Daoy (cell line): ENCODE measurements at places on chromosomes 16 and 17. TPM values are rescaled to one million over a fixed set of nuclear protein-coding genes. Genes with fewer than 3 reads are reported as not detected.

GRCh38 chr17:38674014-38674748, 576 bp downstream of the EPOP start:
- DNase-seq = peak; percentile 33

- peak; percentile 52 for DNase-seq
Observed at GRCh38 chr17:29292071-29292991, 1.6 kb downstream of the NUFIP2 start.

GRCh38 chr17:78269955-78270381, 38.5 kb downstream of the TMEM235 start:
- no peak for DNase-seq

GRCh38 chr17:64128787-64129514, 993 bp downstream of the ERN1 start:
- peak; percentile 44 for DNase-seq

DNA sequence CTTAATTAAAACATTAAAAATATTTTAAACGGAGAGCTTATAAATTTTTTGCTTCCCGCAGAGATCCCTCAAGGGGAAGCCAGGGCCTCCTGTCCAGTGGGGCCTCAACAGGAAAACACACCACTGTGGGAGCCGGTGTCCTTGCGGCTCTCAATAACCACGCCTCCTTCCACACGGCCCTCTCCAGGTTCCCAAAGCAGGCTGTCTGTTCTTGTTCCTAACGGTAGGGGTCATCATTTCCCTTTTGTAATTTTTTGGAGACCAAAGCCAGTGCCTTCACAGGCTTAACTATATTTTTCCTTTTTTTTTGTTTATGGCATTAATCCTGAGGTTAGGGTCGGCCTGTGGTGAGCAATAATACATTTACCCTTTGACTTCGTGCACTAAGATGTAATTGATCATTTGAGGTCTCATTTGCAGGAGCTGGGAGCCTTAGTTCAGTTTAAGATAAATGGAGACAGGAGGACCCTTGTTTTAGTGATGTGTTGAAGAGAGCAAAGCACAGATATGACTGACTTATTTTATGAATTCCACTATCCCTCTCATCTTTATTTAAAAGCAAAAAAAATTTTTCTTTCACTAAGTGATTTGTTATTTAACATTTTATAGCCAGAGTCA, 77.5 kb upstream of the N4BP1 start:
- DNase-seq = peak; percentile 34

GRCh38 chr17:48814504-48814903, 2.5 kb downstream of the TTLL6 start:
- peak; percentile 55 for DNase-seq

GRCh38 chr17:77036841-77037381, 103.9 kb upstream of the SEC14L1 start:
- no peak for DNase-seq

- DNase-seq = peak; percentile 49
Observed at GRCh38 chr16:84832488-84833143, 12.8 kb downstream of the CRISPLD2 start.

GRCh38 chr16:58020628-58021521, 4.7 kb upstream of the MMP15 start:
- no peak for DNase-seq

- DNase-seq = no peak
Observed at GRCh38 chr17:3035256-3035967, 28.0 kb downstream of the OR1D5 start.

GRCh38 chr16:66604376-66605176, at the start of gene CMTM3:
Gene CMTM3 (plus strand): TSS chr16:66604704. CDS start chr16:66604806, 102 bp downstream.
- DNase-seq = peak; percentile 65

GRCh38 chr16:19875900-19876299, 8.7 kb downstream of the GPRC5B start:
- no peak for DNase-seq

DNA sequence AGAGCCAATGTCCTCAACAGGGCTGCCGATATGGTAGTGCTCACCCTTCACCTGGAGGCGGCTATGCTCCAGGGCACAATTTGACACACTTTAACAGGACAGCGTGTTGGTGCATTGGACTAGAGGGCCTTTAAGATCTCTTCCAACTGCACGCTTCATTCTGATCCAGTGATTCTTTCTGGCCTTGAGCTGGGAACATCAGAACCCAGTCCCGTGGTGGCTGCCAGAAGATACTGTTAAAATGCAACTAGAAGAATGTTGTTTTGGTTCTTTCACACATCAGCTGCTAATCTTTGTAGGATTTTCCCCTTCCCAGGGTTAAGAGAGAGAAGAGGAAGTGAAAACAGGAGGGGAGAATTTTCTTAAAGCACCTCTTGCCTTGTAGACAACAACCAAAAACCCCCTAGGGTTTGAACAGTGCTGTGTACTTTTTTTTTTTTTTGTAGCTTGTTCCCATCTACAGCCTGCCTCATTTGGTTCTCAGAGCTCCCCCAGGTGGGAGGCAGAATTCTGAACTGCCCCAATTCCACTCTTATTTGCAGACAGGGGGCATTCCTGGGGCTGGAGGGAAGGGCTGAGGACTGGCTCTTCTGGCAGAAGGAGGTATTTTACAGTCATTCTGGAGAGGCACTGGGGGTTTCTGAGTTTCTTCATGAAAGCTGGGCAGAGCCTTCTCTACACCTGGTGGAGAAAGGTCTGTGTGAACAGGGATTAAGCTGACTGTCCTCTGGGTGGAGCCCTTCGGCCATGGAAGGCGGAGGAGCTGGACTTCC, 32.4 kb downstream of the SMARCE1 start:
- DNase-seq = peak; percentile 68

DNA sequence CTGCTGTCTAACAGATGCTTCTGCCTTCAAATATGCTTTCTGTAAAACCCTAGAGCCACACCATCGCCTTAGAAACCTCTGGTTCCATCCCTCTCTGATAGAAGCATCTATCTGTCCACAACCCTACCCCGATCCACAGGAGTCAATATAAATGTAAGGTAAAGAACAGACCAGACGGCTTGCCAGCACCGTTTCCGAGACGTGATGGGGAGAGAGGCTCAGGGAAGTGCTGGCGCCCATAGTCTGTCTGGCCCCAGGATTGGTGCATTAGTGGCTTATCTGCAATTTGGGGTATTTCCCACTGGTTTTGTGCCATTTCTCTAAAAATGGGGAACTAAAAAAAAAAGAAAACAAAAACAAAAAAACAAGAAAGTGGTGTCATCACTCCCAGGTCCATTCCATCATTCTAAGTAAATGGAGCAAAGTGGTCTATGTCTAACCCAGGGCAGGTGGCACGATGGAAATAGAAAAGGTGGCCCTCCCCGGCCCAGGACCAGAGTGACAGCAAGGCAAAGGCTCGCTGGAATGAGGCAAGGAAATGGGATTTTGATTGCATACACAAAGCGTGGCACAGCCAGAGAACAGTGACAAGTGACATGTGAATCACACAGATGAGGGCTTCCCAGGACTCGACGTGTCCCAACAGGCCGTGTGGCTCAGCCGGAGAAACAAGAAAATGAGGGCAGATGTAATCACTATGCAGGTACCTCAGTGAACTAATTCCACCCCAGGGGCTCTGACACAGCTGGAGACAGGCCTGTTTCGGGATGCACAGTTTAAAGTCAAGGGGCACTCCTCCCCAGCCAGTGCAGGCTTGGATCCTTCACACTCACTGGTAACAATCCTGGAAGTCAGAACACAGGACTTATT, 125.6 kb downstream of the GAS7 start:
- DNase-seq = no peak

GRCh38 chr16:2270588-2271470, 2.9 kb upstream of the RNPS1 start:
- no peak for DNase-seq

- DNase-seq = no peak
Observed at GRCh38 chr16:88058136-88058535, 106.9 kb downstream of the BANP start.

DNA sequence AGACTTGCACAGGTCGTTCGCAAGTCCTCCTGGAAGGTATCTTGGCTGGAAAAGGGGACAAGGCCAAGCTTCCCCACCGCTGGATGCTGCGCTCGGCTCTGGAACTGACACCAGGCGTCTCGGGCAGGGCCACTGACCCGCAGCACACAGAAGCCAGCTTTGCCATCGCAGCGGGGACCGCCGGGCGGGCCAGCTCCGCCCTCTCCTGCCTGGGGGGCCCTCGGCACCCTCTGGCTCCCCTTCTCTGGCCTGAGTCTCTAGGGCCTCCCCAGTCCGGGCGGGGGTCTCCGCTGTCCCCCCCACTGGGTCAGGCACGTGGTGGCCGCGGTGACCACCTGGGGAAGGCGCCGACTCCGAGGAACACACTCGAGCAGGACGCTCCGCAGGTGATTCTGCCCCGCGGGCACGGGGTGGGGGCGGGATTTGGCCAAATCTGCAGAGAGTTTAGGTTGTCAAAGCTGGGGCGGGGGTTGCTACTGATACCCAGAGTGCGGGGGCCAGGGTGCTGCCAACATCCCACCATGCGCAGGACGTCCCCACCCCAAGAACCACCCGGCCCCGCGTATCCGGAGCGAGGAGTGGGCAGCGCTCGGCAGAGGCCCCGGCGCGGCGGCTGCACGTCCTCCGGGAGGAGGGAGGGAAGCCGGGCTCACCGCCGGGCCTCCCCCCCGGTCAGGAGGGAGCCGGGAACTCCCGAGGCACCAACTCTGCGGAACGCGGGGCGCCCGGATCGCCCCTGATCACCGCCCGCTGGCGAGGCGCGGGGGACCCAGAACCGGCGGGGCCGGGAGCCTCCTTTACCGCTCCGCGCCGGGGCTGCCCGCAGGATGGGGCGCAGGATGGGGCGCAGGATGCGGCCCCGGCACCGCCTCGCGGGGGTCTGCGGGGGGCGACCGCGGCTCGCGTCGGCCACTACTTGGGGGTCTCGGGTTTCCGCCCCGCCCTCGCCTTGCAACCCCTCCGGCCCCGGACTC, 744 bp upstream of the METRNL start:
- DNase-seq = no peak

DNA sequence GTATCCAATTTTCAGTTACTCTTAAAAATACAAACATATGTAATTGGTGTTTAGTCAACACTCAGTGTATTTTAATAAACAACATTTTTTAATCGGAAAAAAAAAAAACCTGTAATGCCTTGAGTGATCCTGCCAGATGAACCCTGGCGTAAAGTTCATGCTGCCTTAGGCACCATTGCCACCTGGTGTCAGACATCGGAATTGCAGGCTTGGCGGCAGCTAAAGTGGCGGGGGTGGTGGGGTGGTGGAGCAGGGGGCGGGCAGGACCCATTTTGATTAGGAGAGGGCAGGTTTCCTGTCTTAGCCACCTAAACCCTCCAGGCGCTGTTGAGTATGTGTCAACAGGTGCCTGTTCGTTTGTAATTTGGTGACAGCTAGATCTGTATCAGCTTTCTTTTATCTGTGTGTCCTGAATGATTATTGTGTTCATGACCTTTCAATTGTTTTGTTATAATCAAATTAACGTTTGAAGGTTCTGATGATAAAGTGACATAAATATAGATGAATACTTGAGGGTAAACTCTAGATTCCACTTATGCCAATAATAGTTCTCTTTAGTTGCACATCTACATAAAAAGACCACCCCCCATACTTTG, 588.7 kb downstream of the CDH13 start:
- DNase-seq = peak; percentile 32

GRCh38 chr16:68400924-68401460, 47.3 kb downstream of the SMPD3 start:
- no peak for DNase-seq

DNA sequence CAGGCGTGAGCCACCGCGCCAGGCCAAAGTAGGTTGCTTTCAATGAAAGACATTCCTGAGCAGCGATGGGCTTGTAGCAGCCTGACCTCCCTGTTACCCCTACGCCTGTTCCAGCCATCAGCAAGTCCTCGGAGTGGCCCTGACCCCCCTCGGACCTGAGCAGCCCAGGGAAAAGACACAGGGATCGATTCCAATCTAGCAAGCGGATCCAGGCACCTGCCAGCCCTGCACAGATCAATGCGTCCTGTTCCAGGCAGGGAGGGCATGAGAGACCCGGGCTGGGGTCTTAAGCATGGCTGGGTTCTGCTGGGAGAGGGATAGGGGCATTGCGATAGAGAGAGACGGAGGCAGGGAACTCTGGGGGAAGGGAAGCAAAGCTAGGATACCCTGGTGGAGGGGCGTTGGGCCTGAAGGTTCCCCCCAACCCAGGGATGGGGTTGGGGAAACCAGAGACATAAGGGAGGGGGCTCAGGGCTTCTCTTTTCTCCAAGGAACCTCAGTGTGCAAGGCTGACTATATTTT, 21.9 kb downstream of the SRCIN1 start:
- DNase-seq = no peak

GRCh38 chr16:1602285-1602684, 9.6 kb downstream of the IFT140 start:
- DNase-seq = no peak

DNA sequence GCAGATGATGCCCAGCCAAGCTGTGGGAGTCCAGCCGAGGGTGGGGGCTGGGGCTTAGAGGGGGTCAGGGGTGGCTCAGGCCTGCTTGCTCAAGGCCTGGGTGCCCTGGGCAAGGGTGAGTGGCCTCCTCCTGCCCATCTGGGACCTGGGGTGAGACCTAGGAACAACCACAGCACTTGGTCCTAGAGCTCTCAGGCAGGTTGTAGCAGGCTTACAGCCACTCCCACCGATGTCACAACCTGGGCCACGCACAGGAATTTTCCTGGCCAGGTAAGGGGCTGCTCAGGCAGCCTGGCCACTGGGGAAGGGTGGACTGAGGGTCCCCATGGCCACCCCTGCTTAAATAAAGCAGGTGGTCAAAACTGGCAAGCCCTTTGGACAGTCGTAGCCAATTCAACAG, 6.3 kb upstream of the SREBF1 start:
- no peak for DNase-seq

DNA sequence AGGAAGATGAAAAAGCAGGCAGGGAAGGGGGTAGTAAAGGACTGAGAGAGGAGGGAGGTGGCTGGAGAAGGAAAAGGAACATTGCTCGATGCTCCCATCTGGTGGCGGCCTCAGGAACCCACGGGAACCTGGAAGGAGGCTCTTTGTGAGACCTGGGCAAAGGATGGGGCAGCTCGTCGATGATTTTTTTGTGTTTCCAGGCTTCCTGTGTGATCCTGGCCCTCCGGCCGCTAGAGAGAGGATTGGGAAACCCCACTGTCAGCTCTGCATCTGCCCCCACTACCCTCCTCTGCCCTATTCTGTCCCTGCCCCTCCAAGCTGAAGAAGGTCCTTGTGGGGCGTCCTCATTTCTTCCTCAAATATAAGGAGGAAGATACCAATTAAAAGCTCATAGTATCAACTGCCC, 6.6 kb downstream of the WFIKKN2 start:
- peak; percentile 64 for DNase-seq

- no peak for DNase-seq
Observed at GRCh38 chr17:4375039-4375748, 8.7 kb upstream of the UBE2G1 start.

DNA sequence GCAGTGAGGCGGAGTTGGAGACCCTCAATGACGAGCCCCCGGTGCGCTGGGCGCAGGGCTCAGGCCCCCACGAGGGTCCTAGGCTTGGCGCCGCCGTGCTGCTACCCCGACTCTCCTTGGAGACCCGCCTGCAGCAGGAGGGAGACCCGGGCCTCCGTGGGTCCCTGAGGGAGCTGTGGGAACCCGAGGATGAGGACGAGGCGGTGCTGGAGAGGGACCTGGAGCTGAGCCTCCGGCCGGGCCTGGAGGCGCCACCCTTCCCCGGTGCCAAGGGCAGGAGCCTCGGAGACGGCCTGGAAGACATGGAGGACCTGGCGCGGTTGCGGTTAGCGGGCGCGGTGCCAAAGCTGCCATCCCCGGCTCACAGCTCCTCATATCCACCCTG, 2.3 kb downstream of the MYO15B start:
- DNase-seq = peak; percentile 36

DNAAF8 gene
- total RNA-seq = 0.74 and 1.6 TPM in 2 replicates

GAS2L2 gene
- not detected in 2 replicates for total RNA-seq

PDE6G gene
- 2.5 TPM in 1 of 2 replicates, not detected in the other for total RNA-seq

TPSG1 gene
- 0.23 TPM in 1 of 2 replicates, not detected in the other for total RNA-seq

KCNAB3 gene
- 0.29 and 2.5 TPM in 2 replicates for total RNA-seq

HS3ST3A1 gene
- 17.4 and 22.1 TPM in 2 replicates for total RNA-seq

MT4 gene
- not detected in 2 replicates for total RNA-seq

PRR29 gene
- total RNA-seq = 0.17 and 1.1 TPM in 2 replicates

CD79B gene
- 2.6 TPM in 1 of 2 replicates, not detected in the other for total RNA-seq

DNAAF1 gene
- not detected in 2 replicates for total RNA-seq

FBXW10 gene
- 0.06 TPM in 1 of 2 replicates, not detected in the other for total RNA-seq
